ENCODE measurements at places on chromosomes 1 and 21.

- no peak for DNase-seq
Measured at GRCh38 chr21:25916226-25916625, 181.5 kb downstream of the GABPA start.

DNA sequence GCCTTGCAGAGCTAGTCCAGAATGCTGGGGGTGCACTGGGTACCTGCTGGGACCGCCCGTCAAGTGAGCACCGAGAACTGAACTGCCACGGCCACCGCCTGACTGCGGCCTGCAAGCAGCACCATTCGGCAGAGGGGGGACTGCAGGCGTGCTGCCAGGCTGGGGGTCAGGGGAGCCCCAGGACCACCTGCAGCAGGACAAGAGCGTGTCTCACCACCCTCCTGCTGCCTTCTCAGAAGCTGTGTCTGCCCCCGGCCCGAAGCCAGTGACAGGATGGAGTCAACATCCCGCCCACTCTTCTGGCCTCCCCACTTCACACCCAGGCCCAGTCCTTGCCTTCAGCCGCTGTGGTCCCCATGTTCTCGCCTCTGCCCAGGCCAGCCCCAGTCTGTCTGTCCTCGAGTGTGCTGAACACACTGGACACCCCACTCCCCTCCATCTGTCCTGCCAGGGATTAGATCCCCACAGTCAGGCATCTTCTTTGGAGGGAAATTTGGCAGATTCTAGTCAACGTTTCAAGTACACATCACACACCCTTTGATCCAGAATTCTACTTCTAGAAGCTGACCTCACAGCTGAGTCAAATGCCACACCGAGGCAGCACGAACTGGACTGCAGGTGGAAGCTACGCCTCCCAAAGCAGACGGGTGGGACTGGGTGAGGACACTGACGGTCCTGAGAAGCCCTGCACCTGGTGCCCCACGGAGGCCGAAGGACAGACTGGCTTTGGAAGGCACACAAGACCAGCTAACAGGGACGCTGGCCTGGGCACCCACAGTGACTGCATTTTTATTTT lies 26.0 kb downstream of the PTTG1IP start:
- no peak for DNase-seq

- peak; percentile 3 for DNase-seq
Measured at GRCh38 chr1:241964550-241965282, 7.1 kb downstream of the BECN2 start.

DNA sequence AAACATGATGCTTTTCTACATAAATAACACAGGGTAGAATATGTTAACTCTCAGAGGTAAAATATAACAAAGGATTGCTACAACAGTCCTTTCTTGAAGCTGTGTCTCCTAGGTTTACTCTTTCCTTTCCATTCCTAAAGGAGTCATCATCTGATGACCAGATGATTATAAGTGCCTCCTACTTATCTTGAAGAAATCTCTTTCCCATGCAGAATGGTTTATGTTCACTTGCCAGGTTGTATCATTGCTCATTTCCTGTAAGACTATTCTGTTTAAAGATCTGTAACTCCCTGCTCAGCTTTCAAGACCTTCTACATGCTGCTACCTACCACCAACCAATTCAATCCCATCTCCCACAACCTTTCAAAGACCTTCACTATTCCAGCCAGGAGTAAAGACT lies 51.5 kb upstream of the PTCH2 start:
- DNase-seq, result no peak

- DNase-seq, result no peak
Measured at GRCh38 chr1:35567947-35568558, 5.1 kb upstream of the TFAP2E start.

GRCh38 chr1:208829595-208829994 lies 585.4 kb upstream of the PLXNA2 start:
- DNase-seq, result no peak

DNA sequence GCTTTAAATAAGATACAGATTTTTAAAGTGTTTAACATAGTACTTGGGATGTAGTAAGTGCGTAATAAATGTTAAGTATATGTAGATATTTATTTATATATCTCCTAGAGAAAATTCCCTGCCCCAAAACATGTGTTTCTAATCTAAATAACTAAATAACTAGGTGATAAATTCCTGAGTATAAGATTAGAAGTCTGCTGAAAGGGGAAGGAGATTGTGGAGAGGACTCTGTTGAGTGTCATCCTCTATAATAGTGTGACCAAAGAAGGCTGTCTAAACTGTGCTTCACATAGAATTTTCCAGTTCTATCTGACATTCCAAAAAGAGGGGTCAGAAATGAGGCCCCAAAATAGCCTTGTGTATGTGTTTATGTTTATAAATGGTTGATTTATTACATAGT lies 590.5 kb upstream of the ADAMTS5 start:
- no peak for DNase-seq

- no peak for DNase-seq
Measured at GRCh38 chr1:65266476-65266875, 42.9 kb upstream of the DNAJC6 start.

DNA sequence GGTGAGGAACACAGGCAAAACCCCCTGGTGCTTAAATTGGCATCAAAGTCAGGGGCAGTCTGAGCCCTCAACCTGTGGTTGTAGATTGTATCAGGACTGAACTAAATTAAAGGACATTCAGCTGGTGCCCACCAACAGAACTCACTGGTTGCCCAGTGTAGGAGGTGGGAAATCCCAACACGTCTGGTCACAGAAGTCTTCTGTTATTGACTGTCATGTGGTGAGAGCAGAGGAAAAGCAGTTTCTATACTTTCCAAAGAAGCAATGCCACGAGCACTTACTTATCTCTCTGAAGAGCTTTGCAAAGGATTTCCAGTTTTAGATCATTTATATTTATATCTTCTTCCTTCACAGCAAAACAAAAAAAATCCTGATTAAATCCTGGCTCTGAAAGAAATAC lies 15.0 kb upstream of the ACTA1 start:
- DNase-seq, result no peak

- DNase-seq, result no peak
Measured at GRCh38 chr1:153519242-153519641, 16.5 kb downstream of the S100A6 start.

DNA sequence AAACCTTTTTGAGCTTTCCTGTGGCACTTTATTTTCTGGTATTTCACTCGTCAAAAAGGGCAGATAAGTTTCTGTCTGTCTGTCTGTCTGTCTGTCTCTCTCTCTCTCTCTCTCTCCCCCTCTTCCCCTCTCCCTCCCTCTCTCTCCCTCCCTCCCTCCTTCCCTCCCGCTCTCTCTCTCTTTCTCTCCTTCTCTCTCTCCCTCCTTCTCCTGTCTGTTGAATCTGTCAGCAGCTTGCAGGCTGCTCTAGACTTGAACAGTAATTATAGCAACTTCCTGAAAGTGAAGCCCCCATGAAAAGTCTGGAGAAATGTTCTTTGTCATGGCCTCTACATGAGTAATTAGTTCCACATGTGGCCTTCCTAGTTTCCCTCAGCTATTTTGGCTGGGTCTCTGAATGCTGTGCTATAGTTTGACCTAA lies 275.2 kb upstream of the C1orf105 start:
- DNase-seq, result no peak

Measured in CD4-positive, alpha-beta T cell treated with Interferon alpha-2 for 1 hour (primary cell).